ENCODE measurements at places on chromosomes 7 and 10. TPM values are rescaled to one million over a fixed set of nuclear protein-coding genes. Genes with fewer than 3 reads are reported as not detected.

- H3K36me3 ChIP-seq, result no peaks in the 10 kb centered on the region
- no peaks in the 10 kb centered on the region for H3K4me1 ChIP-seq
- H3K27ac ChIP-seq, result no peak overlapping the region
- DNase-seq, result no peak
- H3K4me3 ChIP-seq, result no peak overlapping the region
Measured at GRCh38 chr10:80769700-80770160, 232.0 kb downstream of the SH2D4B start.

GRCh38 chr7:101217388-101218235 is at the start of the genes PLOD3 and ZNHIT1:
TSS of gene PLOD3 (minus strand) at chr7:101217581. CDS start at chr7:101217274, 307 bp downstream.
TSS of gene ZNHIT1 (plus strand) at chr7:101218165. CDS start at chr7:101218196, 31 bp downstream.
- H3K27me3 ChIP-seq, result no peaks in the 10 kb centered on the region
- H3K4me1 ChIP-seq, result peaks cover 13% of the 10 kb centered on the region
- DNase-seq, result peak; percentile 96
- peak within 1 kb of the TSS; percentile 95 for H3K27ac ChIP-seq

- peaks cover 7% of the 10 kb centered on the region for H3K36me3 ChIP-seq
- H3K27me3 ChIP-seq, result no peaks in the 10 kb centered on the region
- peaks cover 77% of the 10 kb centered on the region for H3K4me1 ChIP-seq
- peak overlapping the region; percentile 80 for H3K27ac ChIP-seq
- DNase-seq, result no peak
Measured at GRCh38 chr7:47472444-47473157, 109.3 kb downstream of the TNS3 start.

DNA sequence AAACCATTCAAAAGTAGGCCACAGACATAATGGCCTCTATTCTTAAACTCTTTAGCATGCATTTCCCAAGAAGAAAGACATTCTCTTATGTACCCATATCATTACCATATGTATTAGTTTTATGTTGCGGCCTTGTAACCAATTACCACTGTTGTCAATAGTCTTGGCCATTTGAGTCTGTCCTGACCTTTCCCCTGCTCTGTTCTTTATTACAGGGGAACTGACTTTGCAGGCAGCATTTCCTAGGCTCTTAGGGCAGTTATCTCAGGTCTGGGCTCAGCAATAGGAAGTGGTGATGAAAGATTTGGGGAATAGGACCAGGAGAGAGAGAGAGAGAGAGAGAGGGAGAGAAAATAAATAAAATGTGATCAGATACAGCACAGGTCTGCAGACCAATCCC is 194.5 kb upstream of the LRGUK start:
- no peak for DNase-seq
- H3K4me1 ChIP-seq, result no peaks in the 10 kb centered on the region
- H3K27me3 ChIP-seq, result no peaks in the 10 kb centered on the region
- no peak overlapping the region for H3K4me3 ChIP-seq
- H3K27ac ChIP-seq, result no peak overlapping the region
- no peaks in the 10 kb centered on the region for H3K36me3 ChIP-seq

WIPF3 gene
- total RNA-seq, result 2.0 TPM

- H3K36me3 ChIP-seq, result no peaks in the 10 kb centered on the region
- no peaks in the 10 kb centered on the region for H3K27me3 ChIP-seq
- no peaks in the 10 kb centered on the region for H3K4me1 ChIP-seq
- no peak overlapping the region for H3K27ac ChIP-seq
- H3K4me3 ChIP-seq, result no peak overlapping the region
Measured at GRCh38 chr7:6650521-6651011, 13.4 kb downstream of the ZNF316 start.

SSMEM1 gene
- not detected for total RNA-seq

VWA2 gene
- 0.77 TPM for total RNA-seq

DNA sequence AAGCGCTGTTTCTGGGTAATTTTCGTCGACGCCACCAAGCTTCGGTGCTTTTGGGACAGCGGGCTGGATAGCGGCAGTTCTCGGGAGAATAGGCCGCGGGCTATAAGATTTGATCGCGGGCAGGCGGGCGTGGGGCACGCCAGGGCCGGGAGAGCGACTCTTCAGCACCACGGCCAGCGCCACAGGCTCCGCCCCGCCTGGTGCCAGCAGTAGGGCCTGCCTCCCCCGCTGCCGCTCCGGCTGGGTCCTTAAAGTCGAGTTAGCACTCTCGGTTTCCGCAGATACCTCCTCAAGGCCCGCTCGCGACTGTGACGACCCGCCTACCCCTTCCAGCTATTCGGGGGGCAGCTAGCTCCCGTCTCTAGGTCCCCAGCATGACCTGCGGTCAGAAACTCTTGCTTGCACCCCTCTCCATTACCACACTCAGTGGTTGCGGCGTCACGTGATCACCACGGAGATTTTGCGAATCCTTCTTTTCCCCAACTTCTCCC is 9.4 kb downstream of the NXPH1 start:
- H3K4me3 ChIP-seq, result no peak overlapping the region
- no peaks in the 10 kb centered on the region for H3K4me1 ChIP-seq
- no peak overlapping the region for H3K27ac ChIP-seq
- H3K36me3 ChIP-seq, result no peaks in the 10 kb centered on the region

GRCh38 chr7:149005427-149006344 is 22.6 kb downstream of the PDIA4 start:
- no peak overlapping the region for H3K27ac ChIP-seq
- H3K4me1 ChIP-seq, result no peaks in the 10 kb centered on the region
- DNase-seq, result no peak
- H3K4me3 ChIP-seq, result no peak overlapping the region
- peaks cover 27% of the 10 kb centered on the region for H3K36me3 ChIP-seq

DNA sequence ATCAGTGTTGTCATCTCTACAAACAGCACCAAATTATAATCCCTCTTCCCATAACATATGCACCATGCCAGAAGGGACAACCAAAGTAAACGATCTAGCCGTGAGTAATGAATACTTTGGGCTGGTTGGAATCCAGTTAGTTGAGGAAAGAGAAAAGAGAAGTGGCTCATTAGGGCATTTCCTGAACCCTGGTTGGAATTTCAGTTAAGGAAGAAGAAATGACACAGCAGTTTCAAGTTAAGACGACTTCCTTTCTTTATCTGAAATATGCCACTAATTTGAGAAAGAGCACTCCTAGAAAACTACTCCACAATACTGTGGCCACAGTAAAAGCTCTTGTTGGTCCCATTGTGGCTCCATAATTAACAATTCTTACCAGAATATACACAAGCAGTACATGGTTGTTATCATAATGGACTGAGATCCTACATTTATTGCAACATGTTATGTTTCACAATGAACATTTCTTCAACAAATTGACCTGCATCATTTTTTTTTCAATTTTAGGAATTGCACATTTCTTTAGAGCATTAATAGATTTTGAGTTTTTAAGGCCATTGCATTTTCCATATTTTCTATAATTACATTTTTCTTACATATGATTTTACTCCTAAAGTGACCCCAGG is at the start of gene TFEC:
Gene TFEC (minus strand): TSS at position 113 of the 626 bp plus-strand sequence. CDS start 46,322 bp downstream, outside the sequence.
- DNase-seq, result no peak
- no peak within 1 kb of the TSS for H3K4me3 ChIP-seq
- no peaks in the 10 kb centered on the region for H3K27me3 ChIP-seq
- H3K27ac ChIP-seq, result no peak within 1 kb of the TSS
- H3K4me1 ChIP-seq, result no peaks in the 10 kb centered on the region
- H3K36me3 ChIP-seq, result no peaks in the 10 kb centered on the region

LIPN gene
- not detected for total RNA-seq

DNA sequence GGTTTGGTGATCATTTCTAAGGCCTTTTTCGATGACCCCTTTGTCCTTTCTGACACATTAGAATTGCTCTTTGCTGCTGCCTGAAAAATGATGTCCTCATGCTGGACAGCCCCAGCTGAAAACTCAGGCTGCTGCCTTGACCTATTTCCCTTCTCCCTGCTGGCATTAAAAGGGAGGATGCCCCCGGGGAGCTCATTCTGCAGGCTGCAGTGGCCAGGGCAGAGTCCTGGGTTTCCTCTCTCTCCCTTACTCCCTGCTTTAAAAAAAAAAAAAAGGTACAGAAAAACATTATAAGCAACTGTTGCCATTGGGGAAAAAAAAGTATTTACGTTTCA is 35.4 kb downstream of the LRRC4 start:
- no peak overlapping the region for H3K27ac ChIP-seq
- H3K4me1 ChIP-seq, result no peaks in the 10 kb centered on the region
- no peaks in the 10 kb centered on the region for H3K27me3 ChIP-seq
- H3K4me3 ChIP-seq, result no peak overlapping the region

CNPY1 gene
- not detected for total RNA-seq

GRCh38 chr7:100609958-100610357 is 2.4 kb upstream of the MOSPD3 start:
- no peak overlapping the region for H3K4me3 ChIP-seq
- no peaks in the 10 kb centered on the region for H3K27me3 ChIP-seq
- DNase-seq, result no peak
- no peaks in the 10 kb centered on the region for H3K36me3 ChIP-seq

- 0 out of 2 replicates have a peak, but pooled peaks cover 3% of the 10 kb centered on the region for H3K4me1 ChIP-seq
- no peaks in the 10 kb centered on the region for H3K27me3 ChIP-seq
- H3K4me3 ChIP-seq, result no peak overlapping the region
- H3K27ac ChIP-seq, result peak overlapping the region; percentile 21
Measured at GRCh38 chr7:47875998-47876744, 72.1 kb downstream of the PKD1L1 start.

ENKUR gene
- 0.13 TPM for total RNA-seq

- H3K27ac ChIP-seq, result no peak overlapping the region
- no peaks in the 10 kb centered on the region for H3K27me3 ChIP-seq
- H3K4me1 ChIP-seq, result 0 out of 2 replicates have a peak, but pooled peaks cover 6% of the 10 kb centered on the region
- no peak for DNase-seq
- H3K36me3 ChIP-seq, result no peaks in the 10 kb centered on the region
Measured at GRCh38 chr7:156942708-156943090, 6.8 kb upstream of the NOM1 start.

GRCh38 chr10:30034433-30035137 is 24.8 kb downstream of the JCAD start:
- H3K4me1 ChIP-seq, result no peaks in the 10 kb centered on the region
- H3K4me3 ChIP-seq, result no peak overlapping the region
- H3K27ac ChIP-seq, result no peak overlapping the region
- DNase-seq, result no peak
- no peaks in the 10 kb centered on the region for H3K27me3 ChIP-seq

DNA sequence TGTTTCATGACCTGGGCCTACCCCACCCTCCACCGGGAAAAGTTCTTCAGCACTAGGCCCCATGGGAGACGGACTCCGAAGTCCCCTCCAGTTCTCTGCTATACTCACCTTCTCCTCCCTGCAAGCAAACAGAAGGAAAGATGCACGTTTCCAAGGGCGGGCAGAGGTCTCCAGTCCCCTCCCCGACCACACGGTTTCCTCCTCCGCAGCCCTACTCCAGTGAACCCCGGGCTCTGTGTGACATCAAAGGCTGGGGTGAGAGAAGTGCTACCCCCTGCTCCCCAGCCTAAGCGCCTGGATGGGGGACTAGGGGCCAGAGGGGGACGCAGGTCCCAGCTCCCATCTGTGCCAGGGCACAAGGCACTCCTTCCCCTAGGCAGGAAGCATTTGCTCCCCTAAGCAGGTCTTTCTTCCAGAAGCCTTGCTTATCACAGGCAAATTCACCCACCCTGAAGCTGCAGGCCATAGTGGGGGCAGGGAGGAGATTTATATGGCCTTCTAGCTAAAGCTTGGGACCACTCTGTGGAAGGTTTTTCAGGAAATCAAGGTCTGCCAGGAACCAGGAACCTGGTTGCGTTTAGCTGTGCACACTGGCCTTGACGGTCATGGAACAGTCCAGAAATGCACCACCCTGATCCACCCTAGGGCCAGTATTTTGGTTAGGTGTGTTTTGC is 52.8 kb downstream of the ASB13 start:
- DNase-seq, result no peak
- no peaks in the 10 kb centered on the region for H3K27me3 ChIP-seq
- H3K36me3 ChIP-seq, result no peaks in the 10 kb centered on the region
- H3K4me1 ChIP-seq, result no peaks in the 10 kb centered on the region
- no peak overlapping the region for H3K27ac ChIP-seq

GRCh38 chr10:110642204-110643034 is 1.7 kb upstream of the RBM20 start:
- no peak overlapping the region for H3K27ac ChIP-seq
- H3K36me3 ChIP-seq, result no peaks in the 10 kb centered on the region
- peaks cover 55% of the 10 kb centered on the region for H3K27me3 ChIP-seq

DNA sequence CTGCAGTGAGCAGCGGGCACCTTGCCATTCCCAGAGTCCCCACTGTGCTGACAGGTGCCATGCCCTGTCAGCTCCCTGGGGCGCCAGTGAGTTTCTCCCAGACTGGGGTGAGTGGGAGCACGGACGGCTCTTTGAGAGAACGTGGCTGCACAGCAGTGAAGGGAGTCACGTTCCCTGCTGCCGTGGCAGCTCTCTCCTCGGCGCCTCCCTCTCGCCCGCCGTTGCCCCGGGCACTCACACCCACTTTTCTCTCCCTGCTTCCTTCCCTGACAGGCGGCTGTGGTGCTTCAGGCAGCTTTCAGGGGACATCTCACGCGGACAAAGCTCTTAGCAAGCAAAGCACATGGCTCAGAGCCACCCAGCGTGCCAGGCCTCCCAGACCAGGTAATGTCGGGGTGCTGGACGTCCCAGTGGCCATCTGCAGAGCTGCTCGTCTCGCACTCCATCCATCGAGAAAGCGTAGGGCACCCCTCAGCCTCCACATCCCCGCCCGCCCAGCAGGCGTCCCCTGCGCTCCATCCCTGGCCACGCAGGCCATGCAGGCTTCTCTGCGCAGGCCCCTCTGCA is 27.1 kb upstream of the TTYH3 start:
- no peaks in the 10 kb centered on the region for H3K36me3 ChIP-seq
- H3K4me1 ChIP-seq, result no peaks in the 10 kb centered on the region
- H3K27ac ChIP-seq, result no peak overlapping the region
- DNase-seq, result no peak
- no peak overlapping the region for H3K4me3 ChIP-seq

DNA sequence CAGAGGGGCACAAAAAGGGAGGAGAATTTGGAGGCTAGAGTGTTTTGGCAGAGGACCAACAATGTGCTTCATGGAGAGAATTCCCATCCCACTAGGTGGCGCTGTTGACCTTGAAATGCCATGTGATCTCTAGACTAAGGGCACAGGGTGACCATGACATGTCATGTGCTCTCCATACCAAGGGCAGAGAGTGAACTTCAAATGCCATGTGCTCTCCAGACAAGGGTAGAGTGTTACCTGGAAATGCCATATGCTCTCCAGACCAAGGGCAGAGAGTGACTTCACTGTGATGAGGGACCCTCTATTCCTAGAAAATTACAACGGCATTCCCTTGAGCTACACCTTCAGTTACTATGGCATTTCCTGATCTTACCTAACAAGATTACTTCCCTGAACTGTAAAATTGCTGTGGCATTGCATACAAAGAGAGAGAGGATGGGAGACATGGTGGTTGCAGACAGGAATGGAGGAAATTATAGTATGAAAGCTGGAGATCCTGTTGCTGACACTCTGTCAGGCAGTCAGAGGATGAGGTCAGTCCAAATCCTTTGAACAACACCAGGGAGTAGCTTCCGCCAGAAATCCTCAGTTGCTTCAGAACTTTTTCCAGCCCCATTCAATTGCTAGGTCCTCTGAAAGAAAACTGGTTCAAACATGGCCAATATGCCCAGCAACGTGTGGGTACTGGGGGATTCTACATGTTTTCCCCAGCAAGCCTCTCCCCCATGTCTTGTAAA is 60.9 kb upstream of the ACSM6 start:
- no peaks in the 10 kb centered on the region for H3K36me3 ChIP-seq
- H3K4me1 ChIP-seq, result no peaks in the 10 kb centered on the region
- no peak overlapping the region for H3K4me3 ChIP-seq
- H3K27me3 ChIP-seq, result no peaks in the 10 kb centered on the region

- H3K27me3 ChIP-seq, result no peaks in the 10 kb centered on the region
- no peak for DNase-seq
- H3K36me3 ChIP-seq, result no peaks in the 10 kb centered on the region
- no peak overlapping the region for H3K27ac ChIP-seq
- no peaks in the 10 kb centered on the region for H3K4me1 ChIP-seq
Measured at GRCh38 chr7:84688671-84689070, 494.1 kb upstream of the SEMA3A start.

UNCX gene
- not detected for total RNA-seq
